Activated CD4-positive, alpha-beta T cell treated with anti-CD3 and anti-CD28 coated beads, Interleukin-2, amount 50 U/mL, for 1 hour (primary cell): ENCODE measurements at places on chromosomes 5 and 9.

GRCh38 chr9:101593345-101593744, 1.4 kb downstream of the PPP3R2 start:
- no peak for DNase-seq

DNA sequence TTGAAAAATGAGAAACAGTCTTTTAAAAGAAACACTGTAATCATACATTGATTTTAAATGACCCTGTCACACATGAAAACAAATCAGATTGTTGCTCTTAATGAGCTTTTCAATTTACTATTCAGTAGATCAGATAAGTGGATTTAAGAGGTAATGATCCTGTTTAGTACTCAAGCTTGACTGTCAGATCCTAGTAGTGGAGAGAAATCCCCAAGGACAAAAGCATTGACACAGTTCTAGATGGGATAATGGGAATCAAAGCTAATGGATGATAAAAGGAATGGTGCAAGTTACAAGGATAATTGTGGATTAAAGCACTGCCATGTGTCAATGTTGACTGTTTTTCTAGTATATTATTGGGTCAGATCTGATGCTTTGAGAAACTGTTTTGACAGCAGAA, 142.3 kb upstream of the TLX3 start:
- no peak for DNase-seq

GRCh38 chr9:114105236-114105635, 6.1 kb upstream of the KIF12 start:
- DNase-seq, result no peak

DNA sequence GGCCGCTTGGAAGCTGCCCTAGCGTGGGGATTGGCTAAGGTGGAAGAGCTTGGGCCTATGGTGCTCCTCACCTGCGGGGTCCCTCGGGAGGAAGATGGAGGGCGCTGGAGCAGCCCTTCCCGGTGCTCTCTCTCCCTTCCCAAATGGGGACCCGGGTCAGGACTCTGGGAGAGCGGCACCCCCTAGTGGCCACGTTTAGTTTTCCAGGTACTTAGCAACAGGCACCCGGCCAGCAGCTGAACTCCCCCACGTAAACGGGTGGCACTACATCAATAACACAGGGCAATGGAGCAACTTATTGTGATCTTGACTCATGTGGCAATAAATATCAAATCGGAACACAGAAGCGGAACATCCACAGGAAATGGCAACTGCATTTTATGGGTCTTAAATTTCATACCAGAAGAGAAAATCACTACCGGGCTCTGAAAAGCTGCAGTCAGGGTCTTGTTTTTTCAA, 316.6 kb downstream of the AGTPBP1 start:
- no peak for DNase-seq

- no peak for DNase-seq
Measured at GRCh38 chr5:133700251-133700650, 87.9 kb upstream of the FSTL4 start.

DNA sequence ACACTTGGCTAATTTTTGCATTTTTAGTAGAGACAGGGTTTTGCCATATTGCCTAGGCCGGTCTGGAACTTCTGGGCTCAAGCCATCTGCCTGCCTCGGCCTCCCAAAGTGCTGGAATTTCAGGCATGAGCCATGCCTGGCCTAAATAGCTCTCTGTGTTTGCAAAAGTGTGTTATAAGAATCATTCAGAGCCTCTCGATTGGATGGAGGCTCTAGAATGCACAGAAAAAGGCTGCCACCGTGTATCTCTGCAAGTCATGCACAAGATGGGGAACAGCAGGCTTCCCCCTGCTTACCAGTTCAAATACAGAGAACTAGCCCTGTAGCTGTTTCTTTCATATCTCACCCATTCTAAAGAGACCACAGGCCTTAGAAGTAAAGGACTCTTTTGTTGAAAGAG, 28.3 kb downstream of the FXN start:
- no peak for DNase-seq

DNA sequence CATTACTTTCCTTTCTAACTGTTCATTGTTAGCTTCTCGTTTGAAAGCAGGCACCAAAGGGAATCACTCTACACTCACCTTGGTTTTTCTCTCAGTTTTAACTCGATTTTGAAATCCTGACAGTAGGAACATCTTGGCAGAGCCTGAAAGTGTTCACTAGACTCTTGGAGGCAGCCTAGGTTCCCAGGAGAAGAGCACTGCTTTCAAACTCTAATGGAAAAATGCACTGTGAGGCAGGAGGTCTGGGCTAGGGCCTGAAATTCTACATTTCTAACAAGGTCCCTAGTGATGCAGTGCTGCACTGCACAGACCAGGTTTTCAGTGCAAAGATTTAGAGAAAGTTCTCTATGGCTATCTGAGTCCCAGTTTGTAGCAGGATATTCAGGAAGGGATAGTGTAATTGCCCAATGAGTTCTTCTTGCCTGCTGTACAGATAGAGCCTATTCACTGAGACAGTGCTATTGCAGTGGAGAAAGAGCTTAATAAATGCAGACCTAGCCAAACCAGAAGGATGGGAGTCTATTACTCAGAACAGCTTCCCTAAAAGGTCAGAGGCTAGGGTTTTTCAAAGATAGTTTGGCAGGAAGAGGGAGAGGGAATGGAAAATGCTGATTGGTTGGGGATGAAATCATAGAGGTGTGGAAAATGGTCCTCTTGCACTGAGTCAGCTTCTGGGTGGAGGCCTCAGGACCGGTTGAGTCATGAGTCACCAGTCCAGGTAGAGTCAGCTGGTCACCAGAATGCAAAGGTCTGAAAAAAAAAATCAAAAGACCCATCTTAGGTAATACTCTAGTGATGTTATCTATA, 153.9 kb downstream of the GPBP1 start:
- no peak for DNase-seq

DNA sequence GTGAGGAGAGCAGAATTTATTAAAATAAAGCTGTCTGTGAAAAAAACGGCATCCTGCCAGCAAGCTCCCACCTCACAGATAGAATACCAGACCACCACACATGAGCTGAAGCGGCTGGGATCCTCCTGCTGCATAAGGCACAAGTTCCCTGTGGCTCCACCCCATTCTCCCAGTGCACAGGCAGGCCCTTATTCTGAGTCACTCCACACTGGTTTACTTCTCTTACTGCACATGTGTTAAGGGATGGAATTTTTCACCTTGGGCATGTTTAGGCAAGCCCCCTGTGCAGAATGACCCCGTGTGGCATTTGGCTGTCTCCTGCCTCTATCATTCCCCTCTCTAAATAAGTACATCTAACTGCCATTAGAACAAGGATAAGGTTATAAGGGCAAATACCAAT, 115.0 kb upstream of the ELAVL2 start:
- no peak for DNase-seq

- no peak for DNase-seq
Measured at GRCh38 chr5:171755354-171755821, 30.2 kb upstream of the SMIM23 start.

- no peak for DNase-seq
Measured at GRCh38 chr9:26856413-26857032, 36.1 kb downstream of the CAAP1 start.

DNA sequence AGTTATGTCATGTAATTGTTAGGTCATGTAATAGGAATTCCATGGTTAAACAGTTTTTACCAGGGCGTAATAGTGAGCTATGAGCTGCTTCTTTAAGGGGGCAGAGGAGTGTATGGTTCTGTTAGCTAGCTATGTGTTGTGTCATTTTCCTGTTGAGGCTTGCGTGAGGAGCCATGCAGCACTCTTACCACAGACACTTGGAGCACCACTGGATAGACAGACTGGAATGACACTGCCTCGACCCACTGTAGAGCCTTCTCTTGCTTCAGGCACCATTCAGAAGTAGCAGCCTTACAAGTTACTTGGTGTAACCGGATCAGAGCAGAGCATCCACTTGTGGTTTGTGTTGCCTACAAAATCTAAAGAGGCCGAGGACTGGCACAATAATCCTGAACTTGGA, 28.3 kb upstream of the STOM start:
- no peak for DNase-seq

- no peak for DNase-seq
Measured at GRCh38 chr9:18834740-18835361, 198.2 kb downstream of the SAXO1 start.

DNA sequence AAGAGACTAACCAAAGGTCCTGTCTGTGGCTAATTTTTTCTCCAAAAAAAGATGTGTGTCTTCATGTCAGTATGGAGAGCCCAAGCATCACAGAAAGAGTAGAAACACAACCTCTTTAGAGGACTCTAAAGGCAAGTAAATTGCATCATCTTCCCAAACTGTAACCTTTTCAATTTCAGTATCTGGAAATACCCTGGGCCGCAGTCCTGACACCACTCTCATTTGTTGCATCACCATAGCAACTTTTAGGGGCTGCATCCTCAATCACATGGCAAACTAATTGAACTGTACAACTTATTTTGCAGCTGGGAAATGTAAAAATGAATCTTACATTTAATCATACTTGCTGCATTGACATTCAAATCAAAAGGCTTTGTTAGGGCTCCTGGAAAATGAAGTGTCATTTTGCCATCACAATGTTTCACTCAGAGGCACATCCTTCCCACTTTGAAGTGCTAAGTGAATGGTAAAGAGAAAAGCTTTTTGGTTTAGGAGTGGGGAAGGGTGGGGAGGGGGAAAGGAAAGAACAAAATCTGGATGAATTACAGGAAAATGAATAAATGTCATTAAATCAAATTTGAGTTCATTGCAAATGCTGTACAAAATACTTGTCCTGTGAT, 60.6 kb upstream of the GRIA1 start:
- DNase-seq, result no peak
